Activated naive CD4-positive, alpha-beta T cell treated with anti-CD3 and anti-CD28 coated beads, Interleukin-2, amount 50 U/mL, for 72 hours (primary cell): ENCODE measurements at places on chromosomes 7 and 10.

DNA sequence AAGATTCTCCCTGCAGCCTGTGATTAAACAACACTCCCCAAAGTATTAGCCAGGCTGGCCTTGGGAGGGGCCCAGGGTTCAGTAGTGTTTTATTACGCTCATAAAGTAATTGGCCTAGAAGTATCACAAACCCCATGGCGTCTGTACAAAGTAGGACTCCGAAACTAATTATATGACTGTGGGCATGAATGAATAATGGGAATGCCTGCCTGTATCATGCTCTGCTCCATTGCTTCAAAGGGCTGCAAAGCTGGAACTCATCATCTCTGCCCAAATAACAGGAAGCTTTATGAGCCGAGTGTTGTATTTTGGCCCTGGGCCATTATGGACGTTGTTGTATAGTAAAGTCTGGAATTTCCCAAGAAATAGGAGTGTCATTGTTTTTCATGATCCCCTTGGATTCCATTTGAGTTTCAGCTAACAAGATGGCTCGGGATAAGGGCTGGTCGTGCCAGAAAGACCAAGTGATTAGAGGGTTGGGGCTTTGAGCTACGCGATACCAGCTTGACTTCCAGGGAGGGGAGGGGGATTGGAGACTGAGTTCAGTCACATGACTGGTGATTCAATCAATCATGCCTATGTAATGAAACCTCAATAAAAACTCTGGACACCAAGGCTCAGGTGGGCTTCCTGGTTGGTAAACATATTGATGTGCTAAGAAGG is 65.3 kb upstream of the NPTX2 start:
- no peak for DNase-seq

GRCh38 chr7:133860628-133861335 is 266.4 kb upstream of the LRGUK start:
- no peak for DNase-seq

- DNase-seq: no peak
Observed at GRCh38 chr10:77669892-77670291, 32.3 kb upstream of the KCNMA1 start.

- DNase-seq: no peak
Observed at GRCh38 chr10:34742456-34742855, 72.6 kb downstream of the PARD3 start.

GRCh38 chr10:60524541-60524940 is 134.9 kb upstream of the ANK3 start:
- DNase-seq: no peak

DNA sequence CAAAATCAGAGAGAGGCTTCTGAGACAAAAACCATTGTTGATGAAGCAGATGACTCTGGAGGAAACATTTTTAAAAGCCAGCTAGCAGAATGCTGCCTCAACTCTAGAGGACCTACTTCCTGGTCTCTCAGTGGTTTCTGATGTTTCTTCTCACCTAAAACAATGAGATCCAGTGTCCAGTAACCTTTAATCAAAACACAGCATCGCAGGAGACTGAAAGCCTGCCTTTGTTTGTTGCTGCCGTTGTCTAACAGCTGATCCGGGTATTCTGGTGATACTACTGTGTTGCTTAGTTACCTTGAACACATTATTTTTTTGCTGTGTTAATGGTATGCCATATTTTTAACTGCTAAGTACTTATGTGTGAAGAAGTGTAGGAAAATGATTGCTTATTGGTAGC is 70.9 kb downstream of the WIPF3 start:
- DNase-seq: no peak

DNA sequence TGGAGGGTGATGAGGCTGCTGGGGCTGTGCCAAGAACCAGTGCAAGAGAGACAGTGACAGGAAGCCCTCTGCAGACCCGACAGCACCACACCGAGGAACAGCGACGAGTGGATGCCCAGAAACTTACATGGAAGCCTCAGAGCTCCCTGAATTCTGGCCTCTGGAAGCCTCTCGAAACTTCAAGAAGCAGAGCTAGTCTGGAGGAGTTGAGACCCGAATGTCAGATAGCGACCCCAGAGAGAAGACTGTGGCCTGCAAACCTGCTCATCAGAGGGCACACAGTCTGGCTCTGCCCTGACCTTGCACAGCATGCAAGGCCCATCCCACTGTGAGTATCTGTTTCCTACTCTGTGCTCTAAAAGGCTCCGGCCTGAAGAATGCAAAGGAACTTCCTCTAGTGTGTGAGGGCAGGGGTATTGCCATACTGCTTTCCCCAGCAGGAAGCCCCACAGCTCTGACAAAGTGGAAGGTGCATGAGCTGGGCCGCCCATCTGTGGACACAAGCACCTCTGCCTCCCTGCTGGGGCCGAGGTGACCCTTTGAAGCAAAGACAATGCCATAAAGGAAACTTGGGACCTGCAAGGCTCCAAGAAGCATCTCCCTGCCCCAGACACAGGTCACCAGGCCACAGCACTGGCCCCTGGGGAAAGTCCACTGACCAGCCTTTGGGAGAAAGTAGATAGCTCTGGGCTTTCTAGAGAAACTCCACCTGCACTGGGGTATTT is 10.5 kb upstream of the C10orf71 start:
- no peak for DNase-seq

GRCh38 chr10:96609510-96609909 is 22.7 kb upstream of the TM9SF3 start:
- DNase-seq: no peak

DNA sequence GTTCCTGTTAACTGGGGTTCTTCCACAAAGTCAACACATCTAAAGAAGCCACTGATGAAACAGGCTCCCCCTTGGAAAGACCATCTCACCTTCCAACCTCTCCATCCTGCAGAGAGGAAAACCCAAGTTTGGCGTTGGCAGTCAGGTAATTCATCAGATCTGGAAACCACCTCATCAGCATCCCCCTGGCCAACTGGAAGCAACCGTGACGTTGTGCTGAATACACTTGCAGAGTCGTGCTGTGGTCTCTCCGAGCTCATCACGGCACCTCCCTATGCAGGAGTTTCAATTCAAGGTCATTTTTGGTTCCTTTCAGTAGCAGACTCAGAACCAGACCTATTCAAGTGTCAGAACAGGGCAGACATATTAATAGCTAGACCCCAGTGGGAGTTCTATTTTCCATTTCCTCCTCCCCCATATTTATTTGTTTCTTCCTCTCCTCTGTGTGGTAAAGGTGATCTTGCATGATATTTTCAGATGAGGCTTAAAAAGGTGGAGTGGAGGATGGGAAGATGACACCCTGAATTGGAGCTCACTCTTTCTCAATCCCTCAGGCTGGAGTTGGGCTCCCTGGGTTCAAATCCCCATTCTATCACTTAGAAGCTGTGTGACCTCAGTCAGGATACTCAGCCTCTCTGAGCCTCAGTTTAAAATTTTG is 149.1 kb upstream of the ADO start:
- DNase-seq: no peak

GRCh38 chr10:21002091-21002878 is 105.2 kb upstream of the NEBL start:
- no peak for DNase-seq

- DNase-seq: no peak
Observed at GRCh38 chr10:75978213-75978612, 546.8 kb downstream of the LRMDA start.

DNA sequence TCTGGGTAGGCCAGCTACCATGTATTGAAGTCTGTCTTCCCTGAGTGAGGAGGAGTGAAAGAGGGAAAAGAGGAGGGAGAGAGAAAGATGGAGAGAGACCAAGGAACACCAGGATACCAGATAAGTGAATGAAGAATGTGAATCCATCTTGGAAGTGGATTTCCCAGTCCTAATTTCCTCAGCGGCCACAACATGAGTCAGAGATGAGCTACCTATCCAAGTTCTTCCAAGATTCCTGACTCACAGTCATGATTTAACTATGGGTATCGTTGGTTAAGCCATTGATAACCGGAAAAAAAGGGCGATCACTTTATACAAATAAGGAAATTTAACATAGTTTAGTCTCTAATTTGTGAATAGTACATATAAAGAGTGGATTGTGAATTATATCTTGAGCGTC is 561.8 kb downstream of the ATRNL1 start:
- DNase-seq: no peak

DNA sequence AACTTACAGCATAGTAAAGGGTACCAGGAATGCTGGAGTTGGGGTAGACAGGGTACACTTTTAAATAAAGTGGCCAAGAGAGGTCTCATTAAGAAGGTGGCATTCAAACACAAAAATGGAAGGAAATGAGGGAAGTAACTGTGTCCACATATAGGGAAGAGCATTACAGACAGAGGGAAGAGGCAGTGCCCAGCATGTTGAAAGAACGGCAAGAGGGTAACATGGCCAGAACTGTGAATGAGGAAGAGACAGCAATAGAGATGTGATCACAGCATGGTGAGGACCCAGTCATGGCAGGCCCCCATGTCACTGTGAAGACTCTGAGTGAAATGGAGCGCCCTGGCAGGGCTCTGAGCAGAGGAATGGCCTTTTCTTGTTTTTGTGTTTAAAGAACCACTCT is 35.1 kb upstream of the ZNRF2 start:
- DNase-seq: no peak

GRCh38 chr10:126169899-126170298 is 218.4 kb downstream of the ADAM12 start:
- DNase-seq: no peak

DNA sequence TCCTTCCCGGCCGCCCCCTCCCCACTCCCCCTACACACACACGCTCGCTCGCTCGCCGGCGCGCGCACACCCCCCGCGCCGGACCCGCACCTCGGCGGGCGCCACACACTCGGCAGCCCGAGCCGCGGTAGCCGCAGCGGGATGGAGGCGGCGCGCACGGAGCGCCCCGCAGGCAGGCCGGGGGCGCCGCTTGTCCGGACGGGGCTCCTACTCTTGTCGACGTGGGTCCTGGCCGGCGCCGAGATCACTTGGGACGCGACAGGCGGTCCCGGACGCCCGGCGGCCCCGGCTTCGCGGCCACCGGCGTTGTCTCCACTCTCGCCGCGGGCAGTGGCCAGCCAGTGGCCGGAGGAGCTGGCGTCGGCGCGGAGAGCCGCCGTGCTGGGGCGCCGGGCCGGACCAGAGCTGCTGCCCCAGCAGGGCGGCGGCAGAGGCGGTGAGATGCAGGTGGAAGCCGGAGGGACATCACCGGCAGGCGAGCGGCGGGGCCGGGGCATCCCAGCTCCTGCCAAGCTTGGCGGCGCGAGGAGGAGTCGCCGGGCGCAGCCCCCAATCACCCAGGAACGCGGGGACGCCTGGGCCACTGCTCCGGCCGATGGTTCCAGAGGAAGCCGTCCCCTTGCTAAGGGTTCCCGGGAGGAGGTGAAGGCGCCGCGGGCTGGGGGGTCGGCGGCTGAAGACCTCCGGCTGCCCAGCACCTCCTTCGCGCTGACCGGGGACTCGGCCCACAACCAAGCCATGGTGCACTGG is at the start of gene SORCS3:
SORCS3 (plus strand) TSS at position 104 of the 750 bp plus-strand sequence.
- no peak for DNase-seq

DNA sequence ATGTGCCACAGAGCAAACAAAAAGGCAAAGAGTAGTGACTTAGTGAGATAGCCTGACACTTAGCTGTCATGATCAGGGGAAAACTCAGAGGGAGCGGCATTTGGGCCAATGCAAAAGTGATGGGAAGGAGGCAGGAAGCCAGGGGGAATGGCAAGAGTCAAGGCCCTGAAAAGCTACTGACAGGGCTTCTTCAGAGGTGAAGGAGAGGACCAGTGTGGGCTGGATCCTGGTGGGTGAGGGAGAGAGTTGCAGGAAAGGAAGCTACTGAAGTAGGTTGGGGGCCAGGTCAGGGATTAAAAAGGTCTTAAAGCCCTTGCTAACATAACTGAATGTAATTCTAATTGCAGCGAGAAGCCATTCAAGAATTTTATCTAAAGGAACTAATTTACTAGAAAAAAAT is 117.0 kb downstream of the AASS start:
- no peak for DNase-seq

DNA sequence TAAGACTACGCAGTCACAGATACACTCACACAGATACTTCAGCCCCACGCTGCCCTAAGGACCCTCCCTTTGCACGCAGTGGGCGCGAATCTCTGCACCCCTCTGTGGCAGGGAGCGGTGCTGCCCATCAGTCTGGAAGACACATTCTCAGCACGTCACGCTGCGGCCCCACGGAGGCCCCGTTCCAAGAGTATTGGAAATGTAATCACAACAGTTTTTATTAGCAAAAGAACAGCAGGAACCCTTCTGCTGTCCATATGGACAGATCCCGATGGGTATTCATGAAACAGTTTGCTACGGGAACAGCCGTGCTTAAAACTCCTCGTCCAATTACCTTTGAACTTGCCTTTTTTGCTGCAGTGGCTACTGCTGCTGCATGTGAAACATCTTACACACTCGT is 131.0 kb downstream of the RPS24 start:
- no peak for DNase-seq

DNA sequence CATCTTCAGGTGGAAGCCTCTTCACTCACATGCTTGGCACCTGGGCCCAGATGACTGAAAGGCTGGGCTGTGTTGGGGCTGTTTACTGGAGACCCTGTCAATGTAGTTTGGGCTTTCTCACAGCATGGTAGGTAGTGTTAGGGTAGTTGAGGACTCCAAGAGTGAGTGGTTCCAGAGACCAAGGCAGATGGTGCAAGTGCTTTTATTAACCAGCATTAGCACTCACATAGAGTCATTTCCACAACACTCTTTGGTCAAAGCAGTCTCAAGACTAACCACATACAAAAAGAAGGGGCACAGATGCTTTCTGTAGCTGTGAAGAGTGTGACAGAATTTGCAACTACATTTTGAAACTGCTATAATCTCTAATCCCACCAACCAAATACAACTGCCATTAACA is 135.0 kb downstream of the RTKN2 start:
- DNase-seq: no peak
